ENCODE measurements at places on chromosomes 6 and 20. TPM values are rescaled to one million over a fixed set of nuclear protein-coding genes. Genes with fewer than 3 reads are reported as not detected.

GRCh38 chr20:60857708-60858107 is 394.4 kb upstream of the CDH4 start:
- DNase-seq: no peak
- H3K27ac ChIP-seq: no peak overlapping the region
- H3K4me3 ChIP-seq: no peak overlapping the region
- H3K36me3 ChIP-seq: no peaks in the 10 kb centered on the region
- no peaks in the 10 kb centered on the region for H3K4me1 ChIP-seq

The KCNK5 gene
- polyA plus RNA-seq: not detected

- H3K4me3 ChIP-seq: no peak overlapping the region
- no peak overlapping the region for H3K27ac ChIP-seq
Observed at GRCh38 chr6:144265390-144265789, 19.7 kb upstream of the UTRN start.

- H3K36me3 ChIP-seq: no peaks in the 10 kb centered on the region
- H3K27ac ChIP-seq: no peak overlapping the region
- no peaks in the 10 kb centered on the region for H3K27me3 ChIP-seq
- peak; percentile 34 for DNase-seq
Observed at GRCh38 chr6:149940672-149940982, 1.2 kb upstream of the ULBP2 start.

The TNFRSF6B gene
- 73.9 TPM for polyA plus RNA-seq

- no peaks in the 10 kb centered on the region for H3K4me1 ChIP-seq
- no peak overlapping the region for H3K27ac ChIP-seq
- DNase-seq: no peak
- no peaks in the 10 kb centered on the region for H3K36me3 ChIP-seq
- H3K4me3 ChIP-seq: no peak overlapping the region
- H3K27me3 ChIP-seq: no peaks in the 10 kb centered on the region
Observed at GRCh38 chr6:26404546-26404945, 2.5 kb downstream of the BTN3A1 start.

- no peak overlapping the region for H3K27ac ChIP-seq
- H3K27me3 ChIP-seq: no peaks in the 10 kb centered on the region
- H3K36me3 ChIP-seq: no peaks in the 10 kb centered on the region
- H3K4me1 ChIP-seq: no peaks in the 10 kb centered on the region
- H3K4me3 ChIP-seq: no peak overlapping the region
- DNase-seq: no peak
Observed at GRCh38 chr20:54017846-54018245, 52.5 kb downstream of the BCAS1 start.

The CALHM6 gene
- polyA plus RNA-seq: 0.82 TPM

- no peak overlapping the region for H3K4me3 ChIP-seq
- no peaks in the 10 kb centered on the region for H3K36me3 ChIP-seq
Observed at GRCh38 chr6:6674872-6675271, 86.4 kb downstream of the LY86 start.

The RAMACL gene
- 0.41 TPM for polyA plus RNA-seq

- H3K36me3 ChIP-seq: no peaks in the 10 kb centered on the region
- DNase-seq: no peak
- no peaks in the 10 kb centered on the region for H3K4me1 ChIP-seq
Observed at GRCh38 chr20:821731-822065, 11.8 kb upstream of the FAM110A start.

DNA sequence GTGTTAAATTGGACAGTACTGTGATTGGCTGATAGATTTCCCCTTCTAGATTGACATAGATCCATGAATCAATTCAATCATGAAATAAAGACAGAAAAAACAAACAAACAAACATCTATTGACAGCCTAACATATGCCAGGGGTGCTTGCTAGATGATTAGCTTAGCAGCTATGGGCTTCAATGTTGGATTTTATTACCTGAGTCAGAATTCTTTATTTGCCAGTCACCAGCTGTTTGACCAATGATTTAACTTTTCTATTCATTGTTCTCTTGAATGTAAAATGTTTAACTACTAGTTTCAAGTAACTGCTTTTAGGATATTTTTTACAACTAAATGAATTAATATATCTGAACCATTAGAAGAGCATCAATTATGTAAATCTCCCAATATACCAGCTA is 901.3 kb upstream of the CITED2 start:
- H3K27me3 ChIP-seq: no peaks in the 10 kb centered on the region
- H3K27ac ChIP-seq: no peak overlapping the region
- DNase-seq: no peak
- H3K36me3 ChIP-seq: no peaks in the 10 kb centered on the region

DNA sequence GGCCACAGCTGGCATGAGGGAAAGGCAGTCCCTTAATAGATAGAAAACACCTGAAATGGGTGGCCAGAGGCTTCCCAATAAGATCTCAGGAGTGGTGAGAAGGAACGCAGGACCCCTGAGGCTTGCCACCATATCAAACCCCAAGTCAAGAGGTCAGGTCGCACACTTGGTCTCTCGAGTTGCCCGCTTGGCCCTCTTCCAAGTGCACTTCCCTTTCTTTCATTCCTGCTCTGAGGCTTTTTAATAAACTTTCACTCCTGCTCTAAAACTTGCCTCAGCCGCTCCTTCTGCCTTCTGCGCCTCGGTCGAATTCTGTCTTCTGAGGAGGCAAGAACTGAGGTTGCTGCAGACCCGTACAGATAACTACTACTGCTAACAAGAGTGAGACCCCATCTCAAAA is 64.2 kb downstream of the SLC2A10 start:
- H3K36me3 ChIP-seq: no peaks in the 10 kb centered on the region
- H3K4me3 ChIP-seq: no peak overlapping the region
- H3K27me3 ChIP-seq: no peaks in the 10 kb centered on the region
- H3K27ac ChIP-seq: no peak overlapping the region
- no peaks in the 10 kb centered on the region for H3K4me1 ChIP-seq

- no peaks in the 10 kb centered on the region for H3K27me3 ChIP-seq
- no peak overlapping the region for H3K27ac ChIP-seq
- H3K4me1 ChIP-seq: no peaks in the 10 kb centered on the region
- no peak overlapping the region for H3K4me3 ChIP-seq
- DNase-seq: no peak
Observed at GRCh38 chr6:157961153-157961831, 20.4 kb upstream of the SYNJ2 start.

The CFAP61 gene
- 2.0 TPM for polyA plus RNA-seq

The PFDN6 gene
- polyA plus RNA-seq: 114 TPM

DNA sequence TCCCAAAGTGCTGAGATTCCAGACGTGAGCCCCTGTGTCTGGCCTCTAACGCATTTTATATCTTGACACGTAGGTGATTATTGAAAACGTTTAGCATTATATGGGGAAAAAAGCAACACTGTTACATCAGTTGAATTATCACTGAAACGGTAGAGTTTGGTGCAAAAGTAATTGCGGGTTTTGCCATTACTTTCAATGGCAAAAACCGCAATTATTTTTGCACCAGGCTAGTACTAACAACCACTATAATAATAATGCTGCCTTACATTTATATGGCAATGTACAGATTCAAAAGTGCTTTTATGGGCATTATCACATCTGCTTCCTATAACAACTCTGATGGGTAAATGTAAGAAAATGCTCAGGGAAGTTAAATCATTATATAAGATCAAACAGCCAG is 57.3 kb downstream of the OPRM1 start:
- no peaks in the 10 kb centered on the region for H3K4me1 ChIP-seq
- H3K4me3 ChIP-seq: no peak overlapping the region
- DNase-seq: no peak

DNA sequence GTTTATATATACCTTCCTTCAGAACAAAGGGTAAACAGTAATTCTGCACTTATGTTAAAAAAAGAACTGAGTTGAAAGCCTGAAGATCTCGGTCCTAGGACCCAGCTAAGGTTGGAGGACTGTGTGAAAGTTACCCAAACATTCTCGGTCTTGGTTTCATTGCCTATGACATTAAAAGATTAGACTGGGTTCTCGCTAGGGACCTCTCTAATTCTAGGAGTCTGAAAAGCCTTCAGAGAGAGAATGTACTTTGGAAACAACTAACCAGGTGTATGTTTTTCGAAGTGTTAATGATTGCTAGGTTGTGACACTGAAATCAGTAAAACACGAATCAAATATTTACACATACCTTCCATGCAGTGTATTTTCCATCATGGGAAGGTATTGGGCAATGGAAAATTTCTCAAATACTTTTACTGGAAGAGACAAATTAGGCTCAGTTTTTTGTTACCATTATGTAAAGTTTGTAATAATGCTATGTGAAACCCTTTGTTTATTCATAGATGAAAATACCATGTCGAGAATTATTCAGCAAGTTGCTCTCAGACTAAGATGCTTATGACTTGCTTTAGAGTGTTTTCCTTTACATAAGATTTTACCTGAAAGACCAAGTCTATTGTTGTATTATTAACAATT is 113.7 kb upstream of the LOC128125822 start:
- no peaks in the 10 kb centered on the region for H3K27me3 ChIP-seq
- H3K36me3 ChIP-seq: no peaks in the 10 kb centered on the region
- no peak overlapping the region for H3K4me3 ChIP-seq
- no peak overlapping the region for H3K27ac ChIP-seq
- DNase-seq: no peak

- no peak overlapping the region for H3K27ac ChIP-seq
- no peak for DNase-seq
- no peaks in the 10 kb centered on the region for H3K36me3 ChIP-seq
- H3K4me1 ChIP-seq: no peaks in the 10 kb centered on the region
- peaks cover 2% of the 10 kb centered on the region for H3K27me3 ChIP-seq
Observed at GRCh38 chr6:132936646-132937045, 122.3 kb downstream of the RPS12 start.

- no peaks in the 10 kb centered on the region for H3K36me3 ChIP-seq
- H3K4me1 ChIP-seq: no peaks in the 10 kb centered on the region
- H3K4me3 ChIP-seq: peak overlapping the region; percentile 41
- peak; percentile 89 for DNase-seq
- no peaks in the 10 kb centered on the region for H3K27me3 ChIP-seq
- peak overlapping the region; percentile 84 for H3K27ac ChIP-seq
Observed at GRCh38 chr20:23048283-23049200, 930 bp downstream of the THBD start.

DNA sequence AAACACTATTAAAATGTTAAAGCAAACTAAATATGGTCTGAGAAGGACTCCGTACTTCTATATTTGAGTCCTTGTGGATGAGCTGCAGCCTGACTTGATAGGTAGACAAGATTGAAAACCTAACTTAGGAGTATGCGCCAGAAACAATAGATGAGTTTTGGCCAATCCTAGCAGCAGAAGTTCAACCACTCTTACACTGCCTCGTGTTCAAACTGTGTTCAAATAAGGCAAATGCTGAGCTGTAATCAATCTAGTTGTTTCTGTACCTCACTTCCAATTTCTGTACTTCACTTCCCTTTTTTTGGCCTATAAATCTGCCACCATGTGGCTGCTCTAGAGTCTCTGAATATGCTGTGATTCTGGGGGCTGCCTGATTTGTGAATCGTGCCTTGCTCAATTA is 13.2 kb upstream of the SERINC1 start:
- no peaks in the 10 kb centered on the region for H3K27me3 ChIP-seq
- H3K4me1 ChIP-seq: no peaks in the 10 kb centered on the region
- no peak overlapping the region for H3K27ac ChIP-seq
- no peak overlapping the region for H3K4me3 ChIP-seq

The FRK gene
- polyA plus RNA-seq: 2.8 TPM

The SIRPG gene
- polyA plus RNA-seq: not detected

The ADGRF4 gene
- not detected for polyA plus RNA-seq

DNA sequence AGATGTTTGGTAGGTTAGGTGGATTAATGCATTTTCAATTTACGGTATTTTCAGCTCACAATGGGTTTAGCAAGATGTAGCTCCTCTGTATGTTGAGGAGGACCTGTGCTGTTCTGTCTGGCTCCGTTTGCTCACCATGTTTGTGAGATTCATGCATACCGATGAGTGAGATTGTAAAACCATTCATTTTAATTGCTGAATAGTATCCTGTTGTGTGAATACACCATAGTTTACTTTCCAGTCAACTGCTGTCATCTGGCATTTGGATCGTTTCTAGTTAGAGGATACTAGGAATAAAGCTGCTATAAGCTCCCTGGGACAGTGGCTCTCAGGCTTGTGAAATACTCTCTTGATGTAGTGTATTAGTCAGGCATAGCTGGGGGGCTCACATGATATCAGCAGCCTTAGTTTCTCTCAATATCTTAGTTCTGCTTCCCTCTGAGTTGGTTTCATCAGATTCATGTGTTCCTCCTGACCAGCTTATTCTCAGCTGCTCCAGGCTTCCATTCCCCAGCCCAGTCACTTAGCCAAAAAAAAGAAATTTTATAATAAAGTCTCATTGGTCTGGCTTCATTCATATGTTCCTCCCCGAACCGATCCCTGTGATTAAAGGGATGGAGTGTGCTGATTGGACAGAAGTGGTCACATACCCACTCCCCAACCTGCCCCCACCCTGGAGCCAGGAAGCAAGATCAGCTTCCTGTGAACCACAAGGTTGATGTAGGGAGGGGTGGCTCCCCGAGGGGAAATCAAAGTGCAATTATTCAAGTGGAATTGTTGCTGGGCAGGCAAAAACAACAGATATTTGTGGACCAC is 10.9 kb upstream of the B4GALT5 start:
- no peaks in the 10 kb centered on the region for H3K27me3 ChIP-seq
- no peaks in the 10 kb centered on the region for H3K36me3 ChIP-seq
- no peaks in the 10 kb centered on the region for H3K4me1 ChIP-seq

The NEURL2 gene
- polyA plus RNA-seq: 7.0 TPM

The PPP1R16B gene
- polyA plus RNA-seq: 1.3 TPM

DNA sequence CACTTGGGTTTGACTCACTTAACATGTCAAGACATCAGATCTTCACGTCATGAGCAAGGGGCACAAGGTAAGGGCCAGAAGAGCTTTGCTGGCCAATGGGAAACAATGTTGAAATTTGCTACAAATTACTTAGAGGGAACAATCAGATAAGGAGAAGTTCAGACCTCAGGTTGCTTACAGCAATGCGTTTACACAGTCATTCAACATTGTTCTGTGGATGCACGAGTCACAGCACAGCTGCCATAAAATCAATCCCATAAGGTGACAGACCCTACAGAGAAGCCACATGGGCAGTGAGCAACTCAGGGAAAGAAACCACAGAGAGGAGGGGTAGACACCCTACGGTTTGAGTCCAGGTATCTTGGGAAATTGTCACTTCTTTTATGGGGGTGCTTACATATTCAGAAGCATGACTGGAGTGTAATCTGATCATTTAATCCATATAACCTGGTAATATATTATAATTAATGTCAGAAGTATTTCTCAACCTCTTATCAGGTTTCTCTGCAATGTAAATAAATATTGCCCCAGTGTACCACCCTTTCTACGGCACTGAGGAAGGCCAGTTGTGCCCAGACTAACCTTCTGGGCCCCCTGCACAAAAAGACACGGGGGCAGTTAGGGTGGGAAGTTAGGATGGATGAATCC is 2.3 kb upstream of the SLC22A2 start:
- no peak overlapping the region for H3K4me3 ChIP-seq
- no peaks in the 10 kb centered on the region for H3K4me1 ChIP-seq
- no peaks in the 10 kb centered on the region for H3K27me3 ChIP-seq
- no peak overlapping the region for H3K27ac ChIP-seq

- no peak overlapping the region for H3K4me3 ChIP-seq
- DNase-seq: no peak
- H3K27ac ChIP-seq: no peak overlapping the region
Observed at GRCh38 chr6:163960128-163960527, 545.6 kb downstream of the QKI start.

- no peaks in the 10 kb centered on the region for H3K27me3 ChIP-seq
- no peak for DNase-seq
- no peak overlapping the region for H3K4me3 ChIP-seq
- H3K36me3 ChIP-seq: no peaks in the 10 kb centered on the region
- peak overlapping the region; percentile 83 for H3K27ac ChIP-seq
Observed at GRCh38 chr6:157223021-157223430, 100.3 kb downstream of the TMEM242 start.
